Stimulated activated CD4-positive, alpha-beta T cell treated with anti-CD3 and anti-CD28 coated beads, Interleukin-15, amount 100 ng/mL, for 1 hour (primary cell): ENCODE measurements at places on chromosomes 11 and 22.

DNA sequence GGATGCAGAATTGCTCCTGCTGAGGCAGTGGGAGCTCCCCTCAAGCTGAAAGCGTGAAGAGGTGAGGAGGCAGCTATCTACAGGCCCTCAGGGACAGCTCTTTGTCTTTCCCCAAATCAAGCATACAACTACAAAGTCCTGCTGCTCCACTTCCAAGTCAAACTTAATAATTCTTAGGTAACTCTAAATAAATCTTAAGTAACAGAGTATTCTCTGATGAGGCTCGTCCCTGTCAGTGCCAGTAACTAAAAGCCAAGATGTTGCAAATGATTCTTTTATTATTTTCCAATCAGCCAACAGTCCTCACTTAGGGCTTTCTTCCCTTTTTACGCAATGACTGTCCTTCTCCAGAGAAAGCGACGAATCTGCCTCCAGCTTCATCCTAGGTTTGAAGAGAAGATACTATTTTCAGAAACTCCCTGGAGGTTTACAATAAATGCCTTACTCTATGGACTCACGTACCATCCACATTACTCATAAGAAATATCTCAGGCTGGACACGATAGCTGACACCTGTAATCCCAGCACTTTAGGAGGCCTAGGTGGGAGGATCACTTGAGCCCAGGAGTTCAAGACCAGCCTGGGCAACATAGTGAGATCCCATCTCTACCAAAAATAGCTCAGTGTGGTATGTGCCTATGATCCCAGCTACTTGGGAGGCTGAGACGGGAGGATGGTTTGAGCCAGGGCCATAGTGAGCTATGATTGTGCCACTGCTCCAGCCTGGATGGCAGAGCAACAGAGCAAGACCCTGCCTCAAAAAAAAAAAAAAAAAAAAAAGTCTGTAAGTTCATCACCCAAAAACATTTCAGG is 3.1 kb upstream of the C22orf39 start:
- DNase-seq, result no peak

DNA sequence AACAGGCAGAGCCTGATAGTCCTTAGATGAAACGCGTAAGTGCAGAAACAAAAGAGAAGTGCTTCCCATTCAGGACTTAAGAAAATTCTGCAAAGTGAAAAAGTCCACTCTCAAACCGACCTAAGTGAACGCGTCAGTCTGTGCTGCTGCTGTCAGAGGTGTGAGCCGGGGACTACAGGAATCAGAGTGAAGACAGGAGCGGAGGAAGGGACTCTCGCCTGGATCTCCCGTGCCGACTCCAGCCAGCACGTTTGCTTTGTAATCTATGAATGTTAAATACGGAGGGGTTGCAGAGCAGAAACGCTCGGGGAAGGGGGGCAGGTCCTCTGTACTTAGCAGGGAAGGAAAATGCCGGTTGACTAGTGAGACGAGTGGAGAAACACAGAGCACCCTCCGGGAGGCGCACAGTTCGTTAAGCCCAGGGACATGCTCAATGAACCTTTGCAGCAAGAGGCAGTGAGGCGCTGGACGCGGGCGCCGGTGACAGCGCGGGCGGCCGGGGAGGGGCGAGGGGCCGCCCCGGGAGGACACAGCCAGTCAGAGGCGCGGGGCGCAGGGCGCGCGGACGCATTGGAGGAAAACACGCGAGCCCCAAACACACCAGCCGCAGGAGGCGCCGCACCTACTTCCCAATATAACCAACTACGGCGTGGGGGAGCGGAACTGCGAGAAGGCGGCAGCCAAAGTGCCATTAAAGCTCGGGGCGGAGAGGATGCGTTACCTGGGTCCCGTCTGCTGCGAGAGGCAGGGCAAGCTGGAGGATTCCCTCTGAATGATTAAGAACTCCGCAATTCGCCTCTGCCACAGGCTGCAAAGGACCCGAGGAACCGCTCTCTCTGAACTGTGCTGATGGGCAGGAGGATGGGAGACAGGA is at the start of gene CNTN5:
CNTN5 (plus strand) TSS at position 598 of the 874 bp plus-strand sequence.
- no peak for DNase-seq

DNA sequence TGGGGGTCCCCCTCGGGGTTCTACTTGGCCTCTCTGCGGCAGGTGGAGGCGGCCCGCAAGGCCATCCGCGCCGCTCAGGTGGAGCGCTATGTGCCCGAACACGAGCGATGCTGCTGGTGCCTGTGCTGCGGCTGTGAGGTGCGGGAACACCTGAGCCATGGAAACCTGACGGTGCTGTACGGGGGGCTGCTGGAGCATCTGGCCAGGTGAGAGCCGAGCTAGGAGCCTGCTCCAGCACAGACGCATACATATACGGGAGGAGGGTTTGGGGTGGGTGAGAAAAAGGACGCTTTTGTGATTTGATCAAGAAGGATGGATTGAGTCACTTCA is 415 bp downstream of the CENATAC start:
- no peak for DNase-seq

GRCh38 chr11:129208863-129209262 is 16.7 kb upstream of the ARHGAP32 start:
- no peak for DNase-seq

GRCh38 chr11:123062892-123063825 is 1.2 kb upstream of the HSPA8 start:
- DNase-seq, result no peak

GRCh38 chr11:125999234-125999880 is 53.5 kb downstream of the VSIG10L2 start:
- no peak for DNase-seq

GRCh38 chr22:48256776-48257684 is 1494.6 kb downstream of the TBC1D22A start:
- no peak for DNase-seq

DNA sequence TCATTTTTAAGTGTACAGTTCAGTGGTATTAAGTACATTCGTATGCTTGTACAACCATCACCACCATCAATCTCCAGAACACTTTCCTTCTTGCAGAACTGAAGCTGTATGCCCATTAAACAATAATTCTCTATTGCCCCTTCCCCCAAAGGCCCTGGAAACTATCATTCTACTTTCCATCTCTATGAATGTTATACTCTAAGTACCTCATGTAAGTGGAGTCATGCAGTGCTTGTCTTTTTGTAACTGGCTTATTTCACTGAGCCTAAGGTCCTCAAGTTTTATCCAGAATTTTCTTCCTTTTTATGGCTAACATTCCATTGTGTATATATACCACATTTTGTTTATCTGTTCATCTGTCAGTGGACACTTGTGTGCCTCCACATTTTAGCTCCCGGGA is 29.7 kb downstream of the MMP7 start:
- DNase-seq, result no peak

DNA sequence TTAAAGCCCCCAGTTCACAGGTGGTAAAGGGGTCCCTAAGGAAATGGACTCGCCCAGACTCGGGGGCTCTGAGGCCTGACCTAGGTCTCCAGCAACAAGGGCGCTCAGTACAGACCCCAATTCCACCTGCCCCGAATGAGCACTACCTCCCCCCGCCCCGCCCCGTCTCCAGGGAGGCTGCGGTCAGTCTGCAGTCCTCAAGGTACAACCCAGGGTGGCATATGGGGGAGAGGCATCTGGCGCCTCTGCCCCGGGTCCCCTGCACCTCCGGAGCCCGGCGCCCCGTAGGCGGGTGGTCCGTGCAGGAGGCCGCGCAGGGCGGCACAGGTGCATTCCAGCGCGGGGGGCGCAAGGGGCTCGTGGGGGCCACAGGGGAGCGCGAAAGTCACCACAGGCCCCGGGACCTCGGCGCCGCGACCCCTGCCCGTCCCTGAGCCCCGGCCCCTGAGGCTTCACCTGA is 361 bp downstream of the CTSD start:
- DNase-seq, result no peak

GRCh38 chr11:97574976-97575665 is 1185.3 kb downstream of the JRKL start:
- no peak for DNase-seq

DNA sequence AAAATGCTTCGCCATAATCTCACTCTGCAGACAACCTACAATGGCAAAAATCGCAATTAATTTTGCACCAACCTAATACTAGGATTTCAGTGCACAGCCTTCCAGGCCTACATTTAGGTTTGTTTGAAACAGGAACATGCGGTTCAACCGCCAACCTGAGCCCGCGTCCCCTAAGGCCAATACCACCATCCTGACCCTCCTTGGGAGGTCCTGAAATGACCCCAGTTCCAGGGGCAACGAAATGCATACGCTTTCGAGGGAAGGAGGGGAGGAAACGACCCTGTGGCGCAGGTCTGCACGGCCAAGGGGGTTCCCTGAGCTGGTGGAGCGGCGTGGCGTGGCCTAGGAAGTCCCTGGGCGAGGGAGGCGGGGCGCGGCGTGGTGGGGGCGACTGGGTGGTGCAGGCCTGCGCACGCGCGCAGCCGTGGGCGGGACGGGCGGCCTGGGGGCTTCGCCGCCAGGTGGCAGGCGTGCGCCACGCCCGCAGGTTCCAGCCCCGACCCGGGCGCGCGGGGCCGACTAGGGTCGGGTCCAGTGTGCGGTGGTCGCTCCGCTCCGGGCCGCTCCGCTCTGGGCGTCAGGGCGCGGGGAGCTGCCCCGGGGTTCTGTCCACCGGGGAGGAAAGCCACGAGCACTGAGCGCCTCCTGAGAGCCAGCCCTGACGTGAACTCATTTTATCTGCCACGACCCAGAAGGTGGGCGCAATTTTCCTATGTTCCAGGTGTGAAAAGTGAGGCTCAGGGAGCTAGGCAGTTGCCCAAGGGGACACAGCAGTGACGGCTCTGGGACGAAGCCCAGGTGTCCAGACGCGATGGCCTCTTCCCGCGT is 94.1 kb downstream of the SWAP70 start:
- DNase-seq, result peak; percentile 86

DNA sequence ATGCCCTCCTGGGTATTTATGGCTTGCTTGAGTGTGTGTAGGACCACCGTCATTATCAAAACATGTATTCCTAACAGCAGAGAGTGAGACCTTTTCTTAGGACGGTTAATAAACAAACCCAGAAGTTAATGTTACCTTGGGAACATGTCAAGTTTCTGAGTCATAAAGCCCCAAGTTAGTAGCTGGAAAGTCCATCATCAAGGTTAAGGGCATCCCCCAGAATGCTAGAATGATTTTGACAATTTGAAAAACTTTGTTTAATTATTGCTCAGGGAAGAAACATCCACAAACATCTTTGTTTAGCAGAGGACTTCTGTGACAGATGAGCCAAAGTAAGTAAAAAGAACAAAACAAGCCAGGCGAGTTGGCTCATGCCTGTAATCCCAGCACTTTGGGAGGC is 20.0 kb downstream of the CAVIN3 start:
- no peak for DNase-seq

DNA sequence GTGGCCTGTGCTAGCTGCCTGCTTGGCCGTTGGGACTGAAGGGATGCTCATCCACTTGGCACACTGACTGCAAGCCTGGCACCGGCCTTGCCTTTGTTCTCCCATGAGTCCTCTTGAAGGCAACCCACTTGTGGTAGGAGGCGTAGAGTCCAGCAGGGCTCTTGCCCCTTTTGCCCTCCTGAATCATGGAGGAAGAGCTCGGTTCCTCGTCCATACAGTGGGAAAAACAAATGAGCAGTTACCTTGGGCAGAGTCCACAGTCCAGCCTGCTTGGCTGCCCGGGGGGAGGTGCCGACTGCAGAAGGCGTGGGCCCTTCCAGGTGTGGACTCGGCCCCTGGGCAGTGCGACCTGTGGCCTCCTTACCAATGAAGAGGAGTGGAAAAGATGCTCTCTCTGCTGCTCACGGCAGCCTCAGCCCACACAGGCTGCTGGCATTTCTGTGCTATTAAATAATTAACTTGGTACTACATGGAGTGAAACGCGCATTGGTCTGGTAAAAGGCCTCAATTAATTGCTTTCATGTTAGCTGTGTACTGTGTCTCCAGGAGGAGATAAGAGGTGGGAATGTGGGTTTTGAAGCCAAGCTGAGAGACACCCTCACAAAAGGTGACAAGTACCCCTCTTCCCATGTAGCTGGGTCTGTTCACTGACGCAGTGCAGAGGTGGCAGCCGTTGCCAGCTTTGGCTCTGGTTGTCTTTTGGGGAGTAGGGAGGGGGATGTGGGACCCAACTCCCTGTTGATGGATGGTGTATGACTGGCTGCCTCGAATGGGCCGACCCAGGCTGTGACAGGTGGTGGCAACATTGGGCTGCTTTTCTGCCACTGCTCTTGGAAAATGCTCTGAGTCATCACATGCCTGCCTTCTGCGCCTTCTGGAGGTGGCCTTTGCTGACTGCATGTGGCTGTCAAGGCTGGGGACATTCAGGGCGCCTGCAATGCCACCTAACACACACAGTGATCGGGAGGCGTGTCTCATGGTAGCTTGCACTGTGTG is 26.8 kb upstream of the B3GAT1 start:
- DNase-seq, result no peak

GRCh38 chr11:1232021-1232882 is 9.4 kb downstream of the MUC5B start:
- no peak for DNase-seq

- no peak for DNase-seq
Observed at GRCh38 chr11:61589961-61590360, 9.1 kb upstream of the SYT7 start.

DNA sequence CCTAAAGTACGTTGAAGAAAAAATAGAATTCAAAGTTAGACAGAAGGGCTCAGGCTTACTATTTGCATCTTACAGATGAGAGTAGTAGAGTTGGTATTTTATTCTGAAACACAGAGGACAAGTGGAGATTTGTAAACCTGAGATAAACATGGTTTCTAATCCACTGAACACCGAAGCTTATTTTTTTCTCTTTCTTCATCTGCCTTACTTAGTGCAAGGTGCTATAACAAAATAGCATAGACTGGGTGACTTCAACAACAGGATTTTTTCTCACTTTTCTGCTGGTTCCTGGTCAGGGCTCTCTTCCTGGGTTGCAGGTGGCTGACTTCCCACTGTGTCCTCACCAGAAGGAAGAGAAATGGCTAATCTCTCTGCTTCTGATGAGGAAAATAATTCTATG is 2.1 kb upstream of the HBG1 start:
- DNase-seq, result no peak

DNA sequence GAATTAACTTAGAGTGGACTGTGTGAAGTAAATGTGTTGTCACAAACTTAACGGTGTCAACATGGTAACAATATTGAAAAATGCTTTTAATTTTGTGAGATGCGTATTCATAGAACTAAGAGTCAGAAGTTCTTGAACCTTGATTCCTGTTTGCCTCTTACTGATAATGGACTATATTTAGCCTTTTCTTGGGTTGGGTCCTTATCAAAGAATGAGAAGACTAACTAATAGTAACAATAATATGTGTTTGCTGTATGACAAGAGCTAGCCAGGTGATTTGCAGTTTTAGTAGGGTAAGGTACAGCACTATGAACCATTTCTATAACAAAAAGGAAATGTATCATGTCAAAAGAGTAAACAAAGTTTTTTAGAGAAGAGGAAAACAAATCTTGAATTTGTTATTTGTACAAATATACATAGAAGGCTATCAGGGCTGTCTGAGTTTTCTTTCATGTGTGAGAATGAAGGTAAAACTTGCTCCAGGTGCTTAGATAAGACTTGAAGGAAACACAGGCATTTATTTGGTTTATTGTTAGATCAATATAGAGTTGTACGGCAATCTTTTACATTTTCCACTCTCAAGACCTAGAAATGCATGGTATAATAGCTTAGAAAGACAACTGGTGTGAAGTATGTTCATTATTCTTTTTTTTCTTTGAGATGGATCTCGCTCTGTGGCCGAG is 74.1 kb downstream of the PACS1 start:
- DNase-seq, result no peak
